ENCODE measurements at places on chromosomes 3 and 15.

- DNase-seq, result no peak
Observed at GRCh38 chr3:134897391-134898141, 102.5 kb downstream of the EPHB1 start.

- DNase-seq, result no peak
Observed at GRCh38 chr3:76040946-76041345, 255.6 kb upstream of the ZNF717 start.

GRCh38 chr3:38054499-38055001 lies 15.5 kb downstream of the DLEC1 start:
- DNase-seq, result no peak

DNA sequence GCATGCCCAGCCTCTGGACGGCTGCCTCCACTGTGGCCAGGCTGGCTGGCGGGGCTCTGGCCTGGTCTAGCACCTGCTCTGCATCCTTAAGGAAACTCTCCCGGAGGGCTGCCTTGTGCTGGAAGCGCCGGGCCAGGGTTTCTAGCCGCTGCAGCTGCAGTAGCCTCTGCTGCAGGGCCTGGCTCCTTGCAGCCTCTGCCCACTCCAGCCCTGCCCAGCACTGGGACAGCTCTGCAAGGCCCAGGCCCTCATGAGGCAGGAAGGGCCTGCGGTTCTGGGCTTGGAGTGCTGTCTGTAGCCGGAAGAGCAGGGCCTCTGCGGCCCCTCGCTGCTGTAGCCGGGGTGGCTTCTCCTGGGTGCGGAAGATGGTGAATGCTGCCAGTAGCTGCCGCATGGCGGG lies 8.0 kb downstream of the SPTBN5 start:
- no peak for DNase-seq

DNA sequence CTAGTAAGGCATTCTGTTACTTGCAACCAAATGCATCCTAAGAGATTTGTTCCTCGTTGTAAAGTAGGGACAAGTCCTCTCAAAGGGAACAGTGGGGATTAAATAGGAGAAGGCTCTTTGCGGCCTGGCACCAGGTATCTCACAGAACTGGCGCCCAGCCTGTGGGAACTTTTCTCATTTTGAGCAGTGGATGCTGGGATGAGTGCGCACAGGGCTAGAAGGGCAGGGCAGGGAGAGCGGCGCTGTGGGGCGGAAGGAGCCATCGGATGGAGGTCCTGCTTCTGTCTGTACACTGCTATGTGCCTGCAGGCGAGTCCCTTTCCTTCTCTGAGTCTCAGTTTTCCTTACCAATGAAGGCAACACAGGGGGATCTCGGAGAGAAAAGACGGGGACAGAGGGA lies 50.6 kb downstream of the WNT7A start:
- DNase-seq, result no peak

GRCh38 chr3:31952205-31952604 lies 28.9 kb downstream of the OSBPL10 start:
- no peak for DNase-seq

GRCh38 chr3:66453651-66454463 lies 47.0 kb downstream of the LRIG1 start:
- no peak for DNase-seq

GRCh38 chr3:114217266-114217665 lies 20.1 kb downstream of the ZNF80 start:
- DNase-seq, result no peak

DNA sequence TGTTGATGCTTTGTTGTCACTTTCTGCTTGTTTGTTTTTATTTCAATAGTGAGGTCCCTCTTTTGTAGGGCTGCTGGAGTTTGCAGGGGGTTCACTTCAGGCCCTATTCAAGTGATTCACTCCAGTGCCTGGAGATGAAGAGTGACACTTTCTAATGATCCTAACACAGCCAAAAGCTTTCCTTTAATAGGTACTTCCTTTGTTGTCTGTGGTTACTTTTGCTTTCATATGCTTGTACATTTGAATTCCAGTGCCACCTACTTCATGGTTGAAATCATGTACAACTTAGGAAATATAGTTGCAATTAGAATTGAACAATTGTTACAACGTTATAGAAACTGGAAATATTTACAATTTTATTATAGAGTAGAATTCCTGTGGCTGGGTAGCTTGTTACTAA lies 466.8 kb upstream of the EPHA3 start:
- no peak for DNase-seq

DNA sequence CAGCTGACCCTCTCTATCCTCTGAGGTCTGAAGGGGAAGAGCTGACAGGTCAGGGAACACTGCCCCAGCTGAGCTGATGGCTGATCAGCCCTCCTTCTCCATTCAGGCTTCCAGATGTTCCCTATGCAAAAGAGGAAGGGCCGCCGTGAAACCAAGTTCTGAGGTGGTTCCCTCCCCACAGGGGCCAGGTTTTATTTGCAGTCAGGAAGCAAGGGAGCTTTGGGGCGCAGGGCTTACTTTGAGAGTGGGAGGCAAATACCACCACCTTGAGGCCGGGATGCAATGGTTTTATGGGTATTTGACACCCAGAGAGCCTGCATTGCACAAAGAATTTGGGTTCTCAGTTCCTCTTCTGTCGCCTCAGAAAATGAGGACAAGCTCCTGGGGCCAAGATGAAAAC lies 186.9 kb downstream of the ARRDC4 start:
- DNase-seq, result no peak

DNA sequence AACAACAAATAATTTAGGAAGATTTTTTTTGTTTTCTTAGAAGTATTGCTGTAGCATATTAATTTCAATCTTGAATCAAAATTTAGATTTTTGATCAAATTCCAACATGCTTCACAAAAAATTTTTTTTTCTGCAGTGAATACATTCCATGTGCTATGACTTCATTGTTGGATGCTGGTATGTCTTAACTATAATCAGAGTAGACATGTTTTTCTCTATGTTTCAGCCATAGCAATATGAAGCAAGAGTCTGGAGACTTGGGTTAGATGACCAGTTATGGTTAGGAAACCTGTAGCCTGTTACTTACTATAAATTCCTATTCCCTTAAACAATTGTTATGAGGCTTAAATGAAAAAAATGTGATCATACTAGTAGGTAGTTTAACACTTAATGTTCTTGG lies 176.1 kb upstream of the CHL1 start:
- no peak for DNase-seq

DNA sequence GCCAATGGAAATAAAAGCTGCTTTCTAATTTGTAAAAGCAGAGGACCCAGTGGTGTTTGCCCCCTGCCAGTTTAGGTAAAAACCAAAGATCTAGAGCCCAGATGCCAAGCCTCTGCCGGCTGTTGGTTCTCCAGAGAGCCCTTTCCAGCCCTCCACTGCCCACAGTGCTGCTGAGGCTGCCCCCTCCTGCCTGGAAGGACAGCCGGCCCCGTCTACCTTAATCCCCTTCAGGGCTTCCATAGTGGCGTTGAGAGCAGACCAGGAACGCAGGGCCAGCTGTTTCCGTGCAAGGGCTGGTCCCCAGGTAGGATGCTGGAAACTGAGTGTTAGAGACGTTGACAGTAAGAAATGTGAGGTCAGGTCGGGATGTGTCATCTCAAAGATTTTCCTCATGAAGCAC lies 6.9 kb downstream of the ST8SIA2 start:
- no peak for DNase-seq

DNA sequence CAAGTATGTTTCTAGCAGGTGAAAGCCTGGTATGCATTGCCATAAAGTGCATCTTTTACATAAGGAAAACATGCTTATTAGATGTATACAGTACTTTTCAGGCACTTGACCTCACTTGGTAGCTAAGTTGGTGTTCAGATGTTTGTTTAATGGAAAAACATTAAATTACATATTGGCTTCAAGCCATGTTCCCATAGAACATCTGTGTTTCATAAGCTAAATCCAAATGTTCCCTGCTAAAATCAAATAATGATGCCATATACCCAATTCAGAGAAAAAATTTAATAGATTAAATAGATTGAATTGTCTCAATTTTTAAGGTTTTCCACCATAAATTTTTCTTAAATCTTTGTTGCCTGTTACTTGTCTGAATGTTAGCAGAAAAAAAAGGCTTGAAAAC lies 19.1 kb upstream of the RPL22L1 start:
- no peak for DNase-seq
